ENCODE measurements at places on chromosomes 2 and 18.

DNA sequence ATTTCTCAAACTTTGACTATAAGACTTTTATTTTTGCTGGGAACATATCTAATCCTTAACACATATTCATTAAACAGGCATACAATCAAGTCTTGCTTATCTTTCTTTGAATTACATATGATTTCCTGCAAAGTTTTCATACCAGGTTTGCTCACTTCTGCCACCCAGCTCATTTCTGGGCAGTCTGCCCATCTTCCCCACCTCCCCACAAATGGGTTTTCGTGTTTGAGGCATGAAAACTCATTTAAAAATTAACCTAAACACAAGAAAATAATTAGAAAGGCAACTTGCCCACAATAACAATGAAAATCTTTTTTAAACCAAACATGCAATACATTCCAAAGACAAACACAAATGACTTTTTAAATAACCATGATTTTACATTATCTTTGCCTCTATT is 3.4 kb downstream of the CHST9 start:
- no peak for DNase-seq

DNA sequence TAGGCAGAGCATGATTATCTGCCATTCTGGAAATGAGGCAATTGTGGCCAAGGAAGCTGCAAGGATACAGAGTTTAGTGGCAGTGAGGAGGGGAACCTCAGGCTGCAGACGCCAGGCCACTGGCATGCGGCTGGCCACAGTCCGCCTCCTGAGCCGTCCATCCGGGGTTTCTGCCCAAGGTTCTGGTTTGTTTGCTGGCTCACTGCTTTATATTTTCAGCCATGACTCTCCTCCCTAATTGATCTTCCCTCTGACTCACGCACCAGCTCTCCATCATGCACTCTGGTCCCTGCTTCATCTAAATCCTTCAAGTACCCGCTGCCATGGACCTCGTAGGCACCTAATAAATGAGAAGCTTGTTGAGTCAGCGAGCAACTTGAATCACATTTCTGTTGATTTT is 107.8 kb upstream of the REV1 start:
- no peak for DNase-seq

DNA sequence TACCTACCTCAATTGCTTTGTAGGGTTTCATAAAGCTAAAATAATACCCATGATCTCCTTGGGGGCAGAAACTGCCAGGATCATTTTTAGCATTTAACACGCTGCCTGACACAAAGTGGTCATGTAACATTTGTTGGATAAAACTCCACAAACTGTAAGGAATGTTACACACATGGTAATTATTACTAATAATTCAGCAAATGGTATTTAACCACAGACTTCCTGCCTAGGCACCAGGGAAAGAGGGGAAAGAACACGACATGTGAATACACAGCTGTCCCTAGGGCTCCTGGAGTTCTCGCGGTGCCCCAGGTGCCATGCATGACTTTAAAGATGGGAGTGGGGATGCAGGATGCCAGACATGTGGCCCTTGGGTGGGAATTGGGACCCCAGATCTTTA is 43.5 kb downstream of the ASAP2 start:
- DNase-seq, result no peak

DNA sequence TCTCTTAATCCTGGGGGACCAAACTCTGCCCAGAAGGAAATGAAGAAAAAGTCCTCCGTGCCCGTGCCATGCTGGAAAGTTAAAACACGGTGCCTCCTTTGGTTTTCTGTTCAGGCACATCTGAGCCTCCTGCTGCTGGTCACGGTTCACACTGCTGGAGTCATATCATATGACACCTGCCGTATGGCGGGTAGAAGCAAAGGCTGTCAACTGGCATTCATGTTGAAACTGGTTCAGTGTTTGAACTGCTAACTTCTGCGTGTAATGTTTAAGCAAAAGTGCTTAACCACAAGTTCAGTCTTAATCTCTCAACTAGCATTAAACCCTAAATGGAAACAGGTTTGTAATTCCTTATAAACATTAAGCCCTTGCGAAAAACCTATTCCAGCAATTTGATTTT is 3.1 kb downstream of the STK39 start:
- DNase-seq, result no peak

DNA sequence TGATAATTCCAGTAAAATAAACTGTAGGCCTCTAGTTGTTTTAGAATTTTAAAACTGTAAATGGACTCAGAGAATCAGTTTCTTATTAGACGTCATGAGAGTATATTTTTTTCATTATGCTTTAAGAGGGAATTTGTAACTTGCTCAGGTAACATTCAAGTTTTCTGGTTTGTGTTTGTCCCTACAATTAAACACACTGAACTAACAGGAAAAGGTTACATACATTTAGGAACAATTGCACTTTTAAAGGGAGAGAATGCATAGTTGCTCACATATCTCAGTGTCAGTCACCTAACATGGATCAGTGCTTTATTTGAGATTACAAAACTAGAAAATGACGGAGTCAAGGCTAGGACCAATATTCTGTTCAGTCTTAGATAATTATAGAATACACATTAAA is 3.1 kb downstream of the COL3A1 start:
- DNase-seq, result no peak

DNA sequence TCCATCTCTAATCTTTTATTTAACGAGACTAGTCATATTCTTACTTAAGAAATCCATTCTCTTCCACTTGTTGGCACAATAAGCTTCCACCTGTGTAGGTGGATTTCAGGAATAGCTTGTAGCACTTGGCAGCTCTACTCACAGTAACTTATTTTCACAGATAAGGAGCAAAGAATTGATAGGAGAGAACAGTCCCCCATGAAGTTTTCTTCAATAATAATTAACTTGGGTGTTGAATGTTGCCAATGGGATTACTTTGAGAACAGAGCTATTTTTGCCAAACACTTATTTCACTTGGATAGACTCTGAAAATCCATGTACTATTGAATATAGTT is 1388.6 kb upstream of the PIK3C3 start:
- no peak for DNase-seq

DNA sequence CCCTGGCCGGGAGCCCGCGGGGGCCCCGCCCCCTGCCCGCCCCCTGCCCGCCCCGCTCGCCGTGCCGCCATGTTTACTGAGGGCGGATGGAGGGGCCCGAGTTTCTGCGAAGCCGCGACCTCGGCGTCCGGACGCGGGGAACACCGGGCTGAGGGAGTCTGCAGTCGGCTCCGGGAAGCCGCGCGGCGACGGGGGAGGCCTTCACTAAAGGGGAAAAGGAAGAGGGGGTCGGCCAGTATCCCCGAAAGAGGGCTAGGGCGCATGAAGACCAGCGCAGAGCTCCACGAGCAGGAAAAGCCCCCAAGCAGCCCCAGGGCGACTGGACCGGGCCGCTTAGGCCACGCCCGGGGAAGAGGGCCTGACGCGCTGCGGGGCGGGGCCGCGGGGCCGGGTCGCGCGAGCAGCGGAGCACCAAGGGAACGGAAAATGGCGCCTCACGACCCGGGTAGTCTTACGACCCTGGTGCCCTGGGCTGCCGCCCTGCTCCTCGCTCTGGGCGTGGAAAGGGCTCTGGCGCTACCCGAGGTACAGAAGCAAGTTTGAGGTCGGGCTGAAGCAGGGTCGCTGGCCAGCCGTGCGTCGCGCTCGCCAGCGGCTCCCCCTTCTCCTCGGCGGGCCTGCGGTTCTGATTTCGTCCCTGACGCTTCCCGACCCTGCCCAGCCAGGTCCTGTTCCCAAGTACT is at the start of the genes ATRAID and SLC5A6:
TSS of gene ATRAID (plus strand) at position 99 of the 683 bp plus-strand sequence. CDS start at position 427, 328 bp downstream.
TSS of gene SLC5A6 (minus strand) at position 326 of the 683 bp plus-strand sequence. CDS start 4,618 bp downstream, outside the sequence.
- peak; percentile 94 for DNase-seq

DNA sequence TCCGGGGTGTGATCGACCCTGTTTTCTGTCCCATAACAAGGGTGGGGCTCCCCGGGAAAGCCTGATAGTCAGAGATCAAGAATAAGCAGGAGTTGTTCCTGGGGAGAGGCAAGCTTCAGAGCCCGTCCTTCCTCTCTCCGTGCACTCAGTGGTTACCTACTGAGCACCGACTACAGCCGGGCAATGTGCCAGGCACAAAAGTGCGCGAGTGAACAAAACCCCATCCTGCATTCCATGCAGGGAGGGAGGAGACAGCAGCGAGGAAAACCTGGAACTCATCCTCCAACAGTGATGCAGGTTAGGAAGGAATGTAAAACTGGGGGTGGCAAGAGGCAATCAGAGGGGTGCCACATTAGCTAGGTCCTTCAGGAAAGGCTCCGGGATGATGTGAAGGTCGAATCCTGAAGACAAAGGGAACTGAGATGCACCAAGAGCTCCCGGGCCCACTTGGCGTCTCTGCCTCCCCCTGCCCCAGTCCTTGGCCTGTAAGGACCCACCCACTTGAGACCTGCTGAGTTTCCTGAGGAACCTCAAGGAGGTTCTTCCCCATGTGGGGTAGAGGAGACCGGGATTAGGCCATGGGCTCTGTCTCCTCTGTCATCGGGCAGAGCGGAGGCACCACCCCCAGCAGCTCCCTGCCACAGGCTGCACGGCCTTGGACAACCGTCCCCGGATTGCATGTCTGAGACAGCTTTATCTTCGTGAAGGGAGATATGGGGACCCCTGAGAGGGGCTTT is 198.2 kb downstream of the NDUFA10 start:
- DNase-seq, result no peak

DNA sequence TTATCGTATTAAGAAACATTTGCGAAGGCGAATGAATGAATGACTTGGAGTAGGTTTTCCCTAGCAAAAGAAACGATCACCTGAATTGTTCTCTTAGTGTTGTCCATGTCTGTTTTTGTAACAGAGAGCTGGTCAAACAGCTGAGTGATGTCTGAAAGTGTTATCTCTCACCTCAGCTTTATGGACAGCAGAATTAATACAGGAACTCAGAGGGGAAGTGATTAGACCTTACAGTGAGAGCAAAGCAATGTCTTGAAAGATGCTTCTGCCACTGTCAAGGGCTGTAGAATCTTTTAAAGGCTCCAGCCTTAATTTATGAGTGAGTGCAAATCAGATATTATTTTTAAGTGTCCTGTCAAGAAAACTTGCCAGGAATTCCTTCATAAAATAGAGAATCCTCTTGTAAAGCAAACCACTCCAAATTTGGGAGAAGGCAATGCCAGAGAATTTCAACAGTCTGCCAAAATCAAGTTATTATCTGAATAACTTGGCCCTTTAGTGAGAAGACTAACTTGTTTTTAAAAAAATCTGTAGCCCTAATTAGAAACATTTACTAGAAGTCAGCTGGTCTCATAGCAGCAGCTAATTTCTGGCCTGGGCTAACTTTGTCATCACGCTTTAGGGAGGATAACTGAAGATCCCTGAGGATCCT is 60.7 kb downstream of the CDC42EP3 start:
- no peak for DNase-seq

DNA sequence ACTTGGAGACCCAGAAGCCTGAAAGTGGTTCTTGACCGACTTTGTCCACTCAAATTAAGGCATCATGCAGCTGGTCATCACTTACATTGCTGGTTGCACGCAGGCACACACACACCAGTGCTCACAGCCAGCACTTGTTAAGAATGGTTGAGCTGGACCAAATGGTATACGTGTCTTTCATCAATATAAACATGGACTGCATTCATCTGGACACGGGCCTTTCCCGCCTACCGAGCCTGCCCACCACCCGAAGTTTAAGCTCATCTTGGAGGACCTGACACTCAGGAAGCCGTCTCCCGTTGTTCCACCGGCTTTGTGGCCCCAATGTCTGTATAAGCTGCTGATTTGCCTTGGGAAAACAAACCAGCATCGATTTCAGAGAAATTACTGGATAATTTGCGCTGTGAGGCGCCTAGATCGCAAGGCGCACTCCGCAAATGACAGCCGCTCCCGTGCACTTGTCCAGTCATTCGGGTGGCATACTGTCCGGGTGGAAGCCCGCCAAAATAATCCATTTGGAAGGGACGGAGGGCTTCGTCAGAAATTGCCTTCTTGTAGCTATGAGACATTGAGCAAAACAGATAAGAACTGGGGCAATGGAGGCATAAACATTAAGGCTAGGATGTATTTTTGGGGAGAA is 40.1 kb upstream of the AKAIN1 start:
- DNase-seq, result no peak

GRCh38 chr18:31970617-31971016 is 27.7 kb upstream of the TRAPPC8 start:
- DNase-seq, result no peak

DNA sequence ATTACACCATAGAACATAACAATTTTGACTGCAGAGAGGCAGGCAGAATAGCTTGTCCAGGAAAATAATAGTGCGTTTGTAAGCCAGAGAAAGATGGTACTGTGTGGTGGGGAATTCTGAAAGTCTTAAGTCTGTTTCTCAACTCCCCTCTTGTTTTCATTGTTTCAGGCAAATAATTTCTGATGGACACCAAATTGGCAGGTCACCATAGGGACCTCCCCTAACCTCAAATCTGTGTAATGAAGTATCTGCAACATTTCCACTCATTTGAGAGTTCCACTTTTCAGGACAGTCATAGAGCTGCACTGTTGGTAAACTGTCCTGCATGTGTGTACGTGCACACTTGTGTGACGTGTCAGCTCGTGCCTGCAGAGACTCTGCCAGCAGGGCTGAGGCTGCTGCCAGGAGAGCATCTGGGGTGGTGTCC is 195.6 kb downstream of the AGAP1 start:
- DNase-seq, result no peak

- DNase-seq, result no peak
Observed at GRCh38 chr2:30704309-30705020, 102.8 kb downstream of the CAPN13 start.

DNA sequence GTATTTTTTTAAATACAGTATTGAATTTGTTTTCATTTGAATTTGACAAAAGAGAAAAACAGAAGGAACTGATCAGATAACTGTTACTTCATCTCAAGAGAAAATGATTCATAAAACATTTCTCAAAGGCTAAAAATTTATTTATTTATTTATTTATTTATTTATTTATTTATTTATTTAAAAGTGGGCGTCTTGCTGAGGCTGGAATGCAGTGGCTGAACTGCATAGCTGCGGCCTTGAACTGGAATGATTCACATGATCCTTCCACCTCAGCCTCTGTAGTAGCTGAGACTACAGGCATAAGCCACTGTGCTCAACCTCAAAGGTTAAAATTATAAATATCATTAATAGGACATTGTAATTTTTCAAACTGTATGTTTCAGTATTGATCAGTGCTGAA is 4.5 kb upstream of the PUM2 start:
- no peak for DNase-seq

- DNase-seq, result peak; percentile 3
Observed at GRCh38 chr2:222709191-222709891, 37.9 kb downstream of the MOGAT1 start.

DNA sequence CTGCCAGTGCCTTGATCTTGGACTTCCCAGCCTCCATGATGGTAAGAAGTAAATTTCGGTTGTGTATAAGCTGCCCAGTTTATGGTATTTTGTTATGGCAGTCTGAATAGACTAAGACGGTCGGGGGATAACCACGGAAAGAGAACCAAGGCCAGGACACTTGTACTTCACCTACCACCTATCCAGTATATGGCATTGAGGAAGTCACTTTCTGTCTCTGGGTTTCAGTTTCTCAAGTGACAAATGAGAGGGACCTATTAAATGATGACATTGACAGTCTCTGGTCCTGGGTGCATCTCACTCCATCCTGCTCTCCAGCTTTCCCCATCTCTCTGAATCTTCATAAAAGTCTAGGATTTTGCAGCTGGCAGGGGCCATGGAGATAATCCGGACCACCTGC is 183.8 kb upstream of the MSH6 start:
- no peak for DNase-seq
